ENCODE measurements at places on chromosomes 6 and 20. TPM values are rescaled to one million over a fixed set of nuclear protein-coding genes. Genes with fewer than 3 reads are reported as not detected.
A peak's percentile ranks its signal among the peaks of the same experiment; 100 is the strongest.

Gene TRDN
- not detected for polyA plus RNA-seq

GRCh38 chr6:109311471-109311870, 70.8 kb downstream of the CD164 start:
- no peak for DNase-seq

GRCh38 chr6:41651962-41652657, 13.8 kb downstream of the MDFI start:
- no peak for DNase-seq

- DNase-seq: no peak
Observed at GRCh38 chr20:57660922-57661745, 40.9 kb upstream of the ZBP1 start.

DNA sequence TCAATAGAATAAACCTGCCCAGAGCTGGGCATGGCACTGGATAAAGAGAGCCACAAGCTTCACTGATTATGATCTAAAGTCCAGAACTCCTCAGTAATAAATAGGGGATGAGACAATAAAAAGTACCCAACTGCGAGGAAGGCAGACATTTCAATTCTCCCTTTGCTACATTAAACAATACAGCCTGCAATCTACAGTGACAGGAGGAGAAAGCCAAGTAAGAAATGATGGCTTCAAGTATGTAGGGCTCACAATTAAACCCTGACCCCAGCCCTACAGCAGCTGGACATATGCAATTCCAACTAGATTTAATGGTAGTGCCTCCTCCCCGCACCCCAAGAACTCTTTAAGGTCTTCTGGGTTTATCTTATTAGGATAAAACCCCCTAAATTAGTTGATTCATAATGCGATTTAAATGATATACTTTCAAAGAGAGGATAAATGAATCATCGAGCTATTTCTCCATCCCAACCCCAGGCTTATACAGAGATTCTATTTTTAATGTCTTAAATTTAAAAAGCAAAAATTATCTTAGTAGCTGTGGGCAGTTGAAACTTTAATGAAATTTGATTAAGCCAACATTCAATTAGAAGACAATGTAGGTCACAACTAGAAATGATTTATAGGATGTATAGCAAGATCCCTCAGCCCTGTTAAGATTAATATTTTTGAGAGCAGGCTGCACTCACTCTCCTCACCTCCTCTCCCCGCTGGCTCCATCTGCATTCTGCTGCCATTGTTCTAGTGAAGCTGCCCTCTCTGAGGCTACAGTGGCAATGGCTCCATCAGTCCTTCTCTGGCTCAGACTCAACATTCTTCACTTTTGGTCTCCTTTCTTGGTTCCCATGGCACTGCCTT, 57.1 kb downstream of the OGFRL1 start:
- no peak for DNase-seq

GRCh38 chr6:45170309-45170708, 157.8 kb upstream of the RUNX2 start:
- no peak for DNase-seq

DNA sequence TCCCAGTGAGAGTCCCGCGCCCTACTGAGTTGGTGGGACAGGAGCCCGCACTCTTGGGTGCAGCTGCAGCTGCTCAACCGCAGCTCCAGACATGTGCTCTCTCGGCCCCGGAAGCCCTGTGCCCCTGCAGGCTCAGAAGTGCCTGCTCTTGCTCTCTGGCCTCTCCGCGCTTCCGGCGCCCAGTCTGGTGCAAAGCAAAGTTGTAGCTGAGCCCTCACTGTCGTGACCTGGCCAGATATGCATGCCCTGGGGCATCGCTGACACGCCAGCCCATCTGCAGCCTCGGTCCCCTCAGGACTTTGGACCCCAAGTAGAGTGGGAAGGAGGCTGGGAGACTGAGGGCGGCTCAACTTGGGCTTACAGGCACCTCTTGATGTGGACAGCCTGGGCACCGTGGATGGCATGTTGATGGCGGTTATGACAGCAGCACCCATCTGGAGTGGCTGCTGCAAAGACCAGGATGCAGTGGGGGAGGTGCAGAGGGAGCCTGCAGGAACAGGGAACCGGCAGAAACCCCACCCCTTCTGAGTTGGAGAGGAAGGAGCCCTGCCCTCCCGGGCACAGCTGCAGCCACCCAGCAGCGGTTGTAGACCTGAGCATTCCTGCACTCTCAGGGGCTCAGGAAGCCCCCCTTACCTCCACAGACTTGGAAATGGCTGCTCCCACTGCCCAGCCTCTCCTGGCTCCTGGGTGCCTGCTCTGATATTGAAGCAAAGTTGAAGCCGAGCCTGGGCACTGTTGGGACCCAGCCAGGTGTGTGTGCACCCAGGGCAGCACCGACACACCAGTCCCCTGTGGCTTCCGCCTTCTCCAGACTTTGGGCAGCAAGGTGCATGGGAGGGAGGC, 462.6 kb downstream of the TBC1D32 start:
- DNase-seq: no peak

- DNase-seq: no peak
Observed at GRCh38 chr6:18562726-18563125, 175.6 kb downstream of the RNF144B start.

Gene ATP9A
- polyA plus RNA-seq: 0.13 TPM

DNA sequence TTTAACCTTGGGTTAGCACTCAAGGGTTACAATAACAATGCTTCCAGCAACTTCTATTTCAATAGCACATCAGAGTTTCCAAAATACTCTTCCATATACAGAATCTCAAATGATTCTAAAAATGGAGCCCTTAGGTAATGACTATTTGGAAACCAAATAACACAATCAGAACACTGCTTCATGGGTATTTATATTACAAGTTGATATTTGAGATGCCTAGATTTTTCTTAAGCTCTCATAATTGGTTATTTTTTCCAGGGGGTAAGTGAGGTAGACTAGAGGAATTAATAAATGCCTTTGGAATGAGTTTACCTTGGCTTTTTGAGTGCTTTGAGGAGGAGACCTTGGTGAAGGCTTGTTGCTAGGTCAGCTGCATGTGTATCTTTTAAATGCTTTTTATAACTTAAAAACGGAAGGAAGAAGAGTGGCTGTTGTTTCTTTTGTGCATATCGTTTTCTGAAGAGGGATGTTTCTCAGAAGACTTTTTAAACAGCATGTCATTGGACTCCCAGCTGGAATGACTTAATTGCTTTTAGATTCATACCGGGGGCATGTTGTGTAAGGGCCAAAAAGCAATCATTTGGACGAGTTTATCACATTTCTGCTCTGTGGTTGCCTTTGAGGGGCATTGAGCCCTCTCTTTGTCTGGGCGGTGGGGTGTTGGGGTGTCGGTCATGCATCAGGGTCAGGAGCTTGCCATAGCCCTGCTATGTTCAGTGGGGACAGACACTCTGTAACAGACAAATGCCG, 186.0 kb downstream of the DTNBP1 start:
- DNase-seq: no peak

DNA sequence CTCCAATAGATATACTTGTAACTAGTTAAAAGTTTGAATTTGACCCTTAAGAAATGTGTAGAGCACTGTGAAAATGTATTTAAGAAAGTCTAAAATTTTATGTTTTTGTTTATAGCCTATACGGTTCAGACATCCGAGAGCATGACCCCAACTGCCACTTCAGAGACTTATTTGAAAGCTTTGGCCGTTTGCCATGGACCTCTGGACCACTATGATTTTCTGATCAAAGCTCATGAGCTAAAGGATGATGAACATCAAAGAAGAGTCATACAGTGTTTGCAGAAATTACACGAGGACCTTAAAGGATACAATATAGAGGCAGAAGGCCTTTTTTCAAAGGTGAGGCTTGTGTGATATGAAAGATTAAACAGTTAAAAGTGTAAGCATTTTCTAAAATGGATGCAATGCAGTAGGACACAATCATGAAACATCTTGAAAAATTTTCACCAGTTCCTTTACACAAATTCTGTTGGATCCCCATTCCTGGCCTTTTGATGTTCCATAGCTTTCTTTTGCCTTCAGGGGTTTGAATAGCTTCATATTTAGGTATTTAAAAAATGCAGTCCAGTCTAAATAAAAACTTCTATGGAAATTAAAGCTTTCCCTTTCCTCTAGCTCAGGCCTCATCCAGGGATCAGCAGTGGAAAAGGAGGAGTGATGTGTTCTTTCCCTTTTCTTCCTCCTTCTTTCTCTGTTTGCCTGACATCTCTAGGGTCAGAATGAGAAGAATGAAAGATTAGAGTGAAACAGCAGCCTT, 29.0 kb downstream of the AFG1L start:
- no peak for DNase-seq

GRCh38 chr6:52317211-52317610, 32.7 kb upstream of the MCM3 start:
- DNase-seq: no peak

Gene CRYBG1
- 9.6 TPM for polyA plus RNA-seq

DNA sequence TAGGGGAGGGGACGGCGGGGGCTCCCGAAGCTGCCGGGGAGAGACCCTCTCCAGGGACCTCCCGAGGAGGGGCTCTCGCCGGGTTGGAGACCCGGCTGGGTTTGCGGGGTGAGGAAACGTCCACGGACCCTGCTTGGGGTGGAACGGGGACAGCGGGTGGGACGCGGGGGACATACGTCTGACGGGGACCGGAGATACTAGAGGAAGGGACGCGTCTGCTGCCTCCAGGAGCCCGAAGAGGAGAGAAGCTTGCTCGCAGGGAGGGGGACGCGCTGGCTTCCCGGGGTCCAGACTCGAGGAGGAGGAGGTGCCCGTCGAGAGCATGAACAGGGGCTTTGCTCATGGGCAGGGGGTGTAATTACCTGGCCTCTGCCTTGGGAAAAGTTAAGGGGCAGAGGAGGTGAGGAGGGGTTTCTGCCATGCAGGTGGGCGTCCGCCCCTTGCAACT, 593 bp downstream of the DNMT3B start:
- DNase-seq: no peak

Gene HUS1B
- polyA plus RNA-seq: 4.0 TPM

- no peak for DNase-seq
Observed at GRCh38 chr20:36604952-36605398, 604 bp upstream of the RAB5IF start.

DNA sequence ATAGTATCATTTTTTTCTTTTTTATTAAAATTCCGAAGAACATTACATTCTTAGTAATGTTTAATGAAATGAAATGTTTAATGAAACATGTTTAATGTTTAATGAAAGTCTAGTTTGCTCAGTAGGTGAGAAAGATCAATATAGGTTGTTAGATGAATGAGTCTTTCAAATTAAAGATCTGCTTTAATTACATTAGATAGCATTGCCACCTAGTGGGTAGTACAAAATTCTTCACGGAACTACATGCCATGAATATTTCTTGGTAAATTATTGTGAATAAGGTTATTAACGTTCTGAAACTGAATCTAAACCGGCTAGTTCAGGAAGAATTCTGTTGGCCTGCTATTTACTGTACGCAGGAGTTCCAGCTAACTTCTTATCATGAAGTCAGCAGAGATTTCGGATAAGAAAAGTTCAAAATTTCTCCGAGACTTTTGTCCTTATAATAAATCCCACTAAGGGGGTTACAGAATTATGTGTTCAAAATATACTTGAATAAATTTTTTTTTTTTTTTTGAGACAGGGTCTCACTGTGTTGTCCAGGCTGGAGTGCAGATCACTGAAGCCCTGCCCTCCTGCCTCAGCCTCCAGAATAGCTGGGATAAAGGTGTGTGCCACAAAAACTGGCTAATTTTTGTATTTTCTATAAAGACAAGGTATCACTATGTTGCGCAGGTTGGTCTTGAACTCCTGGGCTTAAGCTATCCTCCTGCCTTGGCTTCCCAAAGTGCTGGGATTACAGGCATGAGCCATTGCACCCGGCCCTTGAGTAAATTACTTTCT, 7.9 kb upstream of the GMNN start:
- DNase-seq: peak; percentile 61

DNA sequence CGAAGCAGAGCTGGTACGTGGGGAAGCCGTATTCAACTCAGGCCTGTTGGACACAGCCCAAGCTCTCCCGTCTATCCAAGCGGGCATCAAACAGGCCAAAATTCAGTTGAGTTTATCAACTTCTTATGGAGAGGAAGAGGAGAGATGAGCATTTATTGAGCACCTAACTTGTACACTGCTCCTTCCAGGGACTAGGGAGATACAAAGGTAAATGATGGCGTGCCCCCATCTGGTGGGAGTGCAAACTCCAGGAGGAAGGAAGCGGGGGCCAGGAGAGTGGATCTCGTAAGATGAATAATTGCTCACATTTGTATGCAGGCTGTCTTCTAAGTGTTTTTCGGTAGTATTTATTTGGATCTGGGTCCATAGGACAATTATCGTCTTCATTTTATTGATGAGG, 146.6 kb downstream of the SOBP start:
- no peak for DNase-seq

- no peak for DNase-seq
Observed at GRCh38 chr6:134081506-134081905, 29.1 kb upstream of the SLC2A12 start.

GRCh38 chr6:55199239-55199638, 24.9 kb downstream of the HCRTR2 start:
- no peak for DNase-seq

Gene IPCEF1
- polyA plus RNA-seq: 0.89 TPM

Gene ALDH8A1
- 1.1 TPM for polyA plus RNA-seq

DNA sequence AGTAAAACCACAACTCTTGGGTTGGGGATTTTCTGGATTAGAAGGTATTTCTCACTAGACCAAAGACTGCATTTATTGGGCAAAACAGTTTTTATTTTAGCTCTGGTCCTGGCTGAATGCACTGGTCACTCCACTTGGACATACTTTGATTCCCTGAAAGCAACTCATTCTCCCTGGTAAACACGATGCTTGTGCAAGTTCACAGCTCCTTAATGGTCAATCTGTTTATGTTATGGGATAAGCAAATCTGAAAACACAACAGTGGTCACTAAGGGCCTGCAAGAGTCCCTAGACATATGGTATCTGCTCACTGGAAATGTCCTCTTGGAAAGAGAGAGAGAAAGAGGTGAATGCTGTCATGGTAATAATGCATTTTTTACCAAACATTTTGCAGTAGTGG, 559.8 kb downstream of the CDH26 start:
- no peak for DNase-seq

GRCh38 chr6:32406857-32407256, at the start of gene BTNL2:
Gene BTNL2, minus strand, starts transcription at chr6:32407181. Its CDS starts 58 bp downstream, at chr6:32407123.
- DNase-seq: no peak

GRCh38 chr20:59028812-59029211, 3.3 kb downstream of the ATP5F1E start:
- no peak for DNase-seq

DNA sequence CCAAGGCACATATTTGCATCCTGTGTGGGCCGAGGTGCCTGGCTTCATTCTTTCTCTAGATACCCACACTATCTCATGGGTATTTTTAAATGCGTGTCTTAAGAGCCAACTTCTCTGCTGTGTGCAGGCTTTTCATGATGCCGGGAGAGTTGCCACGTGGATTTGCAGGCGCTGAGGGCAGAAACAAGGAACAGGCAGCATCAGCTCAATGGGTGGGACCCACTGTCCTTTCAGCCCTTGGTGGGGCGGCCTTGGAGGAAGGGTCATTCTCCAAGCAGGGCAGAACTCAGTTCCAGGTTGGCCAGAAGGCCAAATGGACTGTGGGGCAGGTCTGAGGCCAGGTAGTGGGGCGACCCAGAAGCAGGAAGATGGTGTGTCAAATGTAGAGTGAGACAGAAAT, 84.7 kb downstream of the PHACTR3 start:
- no peak for DNase-seq

Data from B cell (primary cell).